ENCODE measurements at places on chromosomes 7 and 10.
A peak's percentile ranks its signal among the peaks of the same experiment; 100 is the strongest.

- no peak for DNase-seq
Observed at GRCh38 chr10:48444266-48444665, 137.8 kb downstream of the MAPK8 start.

DNA sequence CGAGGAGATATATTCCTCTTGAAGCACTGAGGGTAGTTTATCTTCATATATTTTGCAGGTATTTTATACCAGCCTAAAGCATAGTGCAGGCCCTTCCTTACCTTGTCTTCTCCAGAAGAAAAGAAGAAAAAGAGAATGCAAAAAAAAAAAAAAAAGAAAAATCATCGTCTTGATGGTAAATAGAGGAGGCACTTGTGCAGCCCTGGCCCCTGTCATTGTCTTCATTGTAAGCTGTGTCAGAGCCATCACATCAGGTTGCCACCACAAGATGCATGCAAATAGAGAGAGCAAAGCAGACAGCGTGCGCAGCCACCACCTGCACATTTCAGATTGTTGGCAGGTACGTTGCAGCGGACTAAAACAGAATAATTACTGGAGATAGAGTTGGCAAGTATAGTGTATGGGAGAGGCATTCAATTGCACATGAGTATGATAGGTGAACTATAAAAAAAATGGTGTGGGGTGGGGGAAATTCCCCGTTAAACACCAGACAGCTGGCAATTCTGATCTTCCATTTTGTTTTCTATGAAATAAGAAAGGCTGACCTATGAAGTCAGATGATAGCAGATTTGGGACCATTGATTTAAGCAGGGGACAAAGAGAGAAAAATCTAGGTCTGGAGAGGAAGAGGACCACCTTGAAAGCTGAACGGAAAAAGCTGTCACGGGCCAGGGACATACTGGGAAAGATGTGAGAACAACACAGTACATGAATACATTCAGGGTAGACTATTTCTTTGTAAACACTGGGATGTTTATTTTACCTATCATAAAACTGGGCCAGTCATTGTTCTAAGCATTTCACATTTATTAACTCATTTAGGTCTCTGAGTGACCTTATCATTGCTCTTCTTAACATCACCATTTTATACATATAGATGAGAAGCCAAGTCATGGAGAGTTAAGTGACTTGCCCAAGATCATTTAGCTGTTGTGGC, 306.3 kb upstream of the SP8 start:
- no peak for DNase-seq

- no peak for DNase-seq
Observed at GRCh38 chr7:26668821-26669220, 195.6 kb downstream of the SKAP2 start.

- no peak for DNase-seq
Observed at GRCh38 chr7:132614428-132615318, 38.4 kb upstream of the PLXNA4 start.

DNA sequence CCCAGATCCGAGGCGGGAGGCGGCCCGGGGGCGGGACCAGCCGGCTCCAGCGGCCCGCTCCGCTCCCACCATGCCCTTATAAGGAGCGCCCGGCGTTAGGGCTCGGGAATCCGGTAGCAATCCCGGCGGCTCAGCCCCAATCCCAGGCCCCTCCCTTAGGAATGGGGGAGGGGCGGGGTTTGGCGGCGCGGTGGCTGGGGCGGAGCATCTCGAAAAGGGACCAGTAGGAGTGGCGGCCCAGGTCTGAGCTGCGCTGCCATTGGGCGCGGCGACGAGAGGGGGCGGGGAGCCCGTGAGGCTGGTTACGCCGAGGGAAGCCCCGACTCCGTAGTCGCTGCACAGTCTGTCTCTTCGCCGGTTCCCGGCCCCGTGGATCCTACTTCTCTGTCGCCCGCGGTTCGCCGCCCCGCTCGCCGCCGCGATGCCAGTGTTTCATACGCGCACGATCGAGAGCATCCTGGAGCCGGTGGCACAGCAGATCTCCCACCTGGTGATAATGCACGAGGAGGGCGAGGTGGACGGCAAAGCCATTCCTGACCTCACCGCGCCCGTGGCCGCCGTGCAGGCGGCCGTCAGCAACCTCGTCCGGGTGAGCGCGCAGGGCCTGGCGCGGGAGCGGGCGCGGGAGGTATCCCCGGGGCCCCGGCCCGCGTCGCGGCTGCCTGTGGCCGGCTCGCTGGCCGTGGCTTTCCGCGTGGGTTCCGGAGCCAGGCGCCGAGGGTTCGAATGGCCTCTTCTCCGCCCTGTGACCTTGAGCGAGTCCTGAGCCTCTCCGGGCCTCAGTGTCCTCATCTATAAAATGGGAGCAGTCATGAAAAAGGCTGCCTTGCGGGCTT, at the start of gene VCL:
Gene VCL (plus strand): TSS at position 330 of the 836 bp plus-strand sequence. CDS start 92 bp downstream, at position 422.
- peak; percentile 84 for DNase-seq

DNA sequence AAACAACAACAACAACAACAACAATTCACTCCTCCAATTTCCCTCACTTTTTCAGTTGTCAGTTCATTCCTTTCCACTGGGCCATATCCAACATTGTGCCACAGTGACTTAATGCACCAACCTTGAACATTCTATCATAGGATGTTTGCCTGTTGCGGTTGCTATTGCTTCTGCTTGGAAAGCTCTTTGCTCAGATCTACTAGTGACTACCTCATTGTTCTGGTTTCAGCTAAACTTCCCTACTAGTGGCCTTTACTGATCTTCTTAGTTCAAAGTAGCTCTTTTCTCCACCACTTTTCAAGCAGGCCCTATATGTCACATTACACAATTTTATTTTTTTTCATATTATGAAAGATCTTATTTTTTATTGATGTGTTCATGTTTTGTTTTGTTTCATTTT, 9.8 kb upstream of the STEAP4 start:
- DNase-seq, result no peak

- DNase-seq, result no peak
Observed at GRCh38 chr10:122301811-122302115, 30.7 kb downstream of the BTBD16 start.
